ENCODE measurements at places on chromosomes 2 and 18.

DNA sequence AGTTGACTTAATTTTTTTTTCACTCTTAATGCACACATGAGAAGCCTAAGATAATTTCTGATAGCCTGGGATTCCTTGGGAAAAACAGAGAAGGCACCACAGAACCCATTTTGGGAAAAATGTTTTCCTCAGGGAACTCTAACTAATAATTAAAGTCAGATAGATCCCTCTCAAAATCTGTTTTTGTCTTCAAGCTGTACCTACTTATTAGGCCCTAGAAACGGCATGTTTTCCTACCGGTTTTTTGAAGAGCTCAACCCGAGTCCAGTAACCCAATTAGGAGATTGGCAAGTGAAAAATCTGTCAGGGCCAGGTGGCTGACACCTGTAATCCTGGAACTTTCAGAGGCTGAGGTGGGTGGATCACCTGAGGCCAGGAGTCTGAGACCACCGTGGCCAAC is 16.1 kb upstream of the PDK1 start:
- no peak for DNase-seq

GRCh38 chr2:23268467-23269263 is 116.3 kb upstream of the KLHL29 start:
- no peak for DNase-seq

GRCh38 chr2:74429487-74430451 is 8.2 kb downstream of the WDR54 start:
- DNase-seq = no peak

GRCh38 chr2:82790206-82791021 is 1668.7 kb downstream of the SUCLG1 start:
- no peak for DNase-seq

DNA sequence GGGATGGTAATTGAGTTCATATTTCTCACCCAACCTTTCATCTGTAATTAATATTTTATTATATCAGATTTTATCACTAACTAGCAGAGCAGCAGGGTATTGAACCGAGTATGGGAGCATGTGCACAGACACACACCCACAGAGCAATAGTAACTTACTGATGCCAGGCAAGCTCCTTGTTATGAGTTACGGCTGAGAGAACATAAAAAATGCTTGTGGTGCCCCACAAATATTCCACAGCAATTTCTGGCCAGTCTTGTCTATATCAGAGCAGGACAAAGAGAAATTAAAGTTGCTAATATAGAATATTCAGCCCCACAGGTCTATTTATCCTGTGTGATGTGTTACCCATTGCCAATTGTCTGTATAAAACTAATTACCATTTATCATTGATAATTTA is 501.8 kb upstream of the RAB12 start:
- DNase-seq = no peak

GRCh38 chr2:18614041-18614440 is 24.7 kb upstream of the NT5C1B start:
- DNase-seq = no peak

DNA sequence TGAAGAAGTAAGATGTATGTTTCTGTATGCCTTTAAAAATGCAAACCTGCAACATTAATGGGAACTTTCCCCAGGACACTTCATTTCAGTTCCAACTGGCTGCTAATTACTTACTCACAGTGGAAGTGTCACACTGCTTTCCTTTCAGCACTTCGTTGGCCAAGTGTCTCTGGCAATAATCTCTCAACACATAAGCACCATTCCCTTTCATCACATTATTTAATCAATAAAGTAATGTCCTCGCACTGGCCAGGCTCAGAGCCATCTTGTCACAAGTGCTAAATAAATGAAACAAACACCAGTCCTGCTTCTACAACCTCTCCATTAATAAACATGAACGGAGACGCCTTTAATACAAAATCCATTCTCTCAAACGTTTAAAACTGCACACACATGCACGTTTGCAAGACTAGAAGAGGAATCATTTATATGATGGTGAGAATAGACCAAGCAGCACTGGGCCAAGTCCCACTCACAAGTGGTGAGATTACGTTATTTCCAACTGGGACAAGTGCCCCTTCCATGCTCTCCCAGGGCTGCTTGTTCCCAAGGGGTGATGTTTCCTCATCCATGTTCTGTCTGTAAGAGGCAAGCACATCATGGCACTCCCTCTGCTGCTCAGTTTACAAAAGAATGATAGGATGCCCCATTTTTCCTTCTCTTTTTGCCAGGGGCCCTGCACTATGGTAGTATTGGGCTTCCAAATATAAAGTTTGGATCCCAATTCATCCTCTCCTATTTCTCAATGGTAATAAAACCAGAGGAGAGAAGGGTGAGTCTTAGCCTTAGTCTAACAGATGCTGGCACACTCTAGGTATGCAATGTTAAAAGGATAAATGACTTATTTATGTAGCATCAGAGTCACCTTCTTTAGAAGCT is 56.8 kb upstream of the ETAA1 start:
- DNase-seq = no peak

- no peak for DNase-seq
These were observed 106.3 kb downstream of the EPHA4 start for GRCh38 chr2:221465776-221466175.

GRCh38 chr2:214098811-214099210 is 312.0 kb upstream of the VWC2L start:
- DNase-seq = no peak

- DNase-seq = peak; percentile 5
These were observed 460.6 kb upstream of the DSEL start for GRCh38 chr18:67977067-67977616.

DNA sequence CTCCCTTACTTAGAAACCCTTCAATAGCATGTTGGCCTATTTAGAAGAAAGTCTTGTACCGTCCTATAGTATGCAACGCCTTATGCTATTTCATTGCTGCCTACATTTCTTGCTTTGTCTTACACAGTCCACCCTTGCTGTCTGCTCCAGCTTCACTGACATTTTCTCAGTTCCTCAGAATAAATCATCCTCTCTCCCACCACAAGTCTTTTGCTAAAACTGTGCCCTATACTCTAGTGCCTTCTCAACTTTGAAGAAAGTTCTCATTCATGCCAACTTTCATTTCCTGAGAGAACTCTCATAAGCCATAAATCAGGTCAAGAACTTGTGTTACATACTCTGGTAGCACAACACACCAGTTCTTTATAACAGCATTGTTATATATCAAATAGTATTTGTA is 54.3 kb upstream of the COL3A1 start:
- DNase-seq = no peak

GRCh38 chr18:12036201-12036751 is 55.0 kb downstream of the IMPA2 start:
- no peak for DNase-seq

DNA sequence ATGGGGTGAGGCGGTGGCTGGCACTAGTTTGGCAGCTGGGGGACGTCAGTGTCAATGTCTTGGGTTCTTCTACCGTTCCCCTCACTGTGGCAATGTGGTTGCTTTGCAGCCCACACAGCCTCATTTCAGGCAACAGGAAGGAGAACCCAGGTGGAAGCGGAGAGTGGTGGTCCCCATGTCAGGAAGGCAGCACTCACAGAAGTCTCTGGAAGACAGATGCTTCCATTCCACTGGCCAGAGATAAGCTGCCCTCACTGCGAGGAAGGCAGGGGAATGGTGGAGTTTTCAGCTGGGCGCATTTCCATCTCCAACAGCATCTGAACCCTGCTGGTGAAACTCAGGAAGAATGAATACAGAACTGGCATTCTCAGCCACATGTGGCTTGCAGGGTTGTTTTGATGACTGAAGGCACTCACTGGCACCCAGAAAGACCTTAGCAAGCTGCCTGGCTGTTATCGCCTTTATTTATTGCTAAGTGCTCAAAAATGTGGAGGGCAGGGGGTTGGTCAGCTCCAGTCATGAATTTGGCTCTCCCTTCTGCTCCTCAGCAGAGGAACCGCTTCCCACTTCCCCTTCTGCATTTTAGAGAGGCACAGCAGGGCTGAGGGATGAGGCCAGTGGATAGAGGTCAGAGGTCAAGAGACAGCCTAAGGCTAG is 19.4 kb downstream of the KCNIP3 start:
- DNase-seq = no peak
